ENCODE measurements at places on chromosomes 5 and 9.
A peak's percentile ranks its signal among the peaks of the same experiment; 100 is the strongest.

GRCh38 chr5:140166911-140167310, 8.1 kb upstream of the CYSTM1 start:
- peak; percentile 76 for DNase-seq

DNA sequence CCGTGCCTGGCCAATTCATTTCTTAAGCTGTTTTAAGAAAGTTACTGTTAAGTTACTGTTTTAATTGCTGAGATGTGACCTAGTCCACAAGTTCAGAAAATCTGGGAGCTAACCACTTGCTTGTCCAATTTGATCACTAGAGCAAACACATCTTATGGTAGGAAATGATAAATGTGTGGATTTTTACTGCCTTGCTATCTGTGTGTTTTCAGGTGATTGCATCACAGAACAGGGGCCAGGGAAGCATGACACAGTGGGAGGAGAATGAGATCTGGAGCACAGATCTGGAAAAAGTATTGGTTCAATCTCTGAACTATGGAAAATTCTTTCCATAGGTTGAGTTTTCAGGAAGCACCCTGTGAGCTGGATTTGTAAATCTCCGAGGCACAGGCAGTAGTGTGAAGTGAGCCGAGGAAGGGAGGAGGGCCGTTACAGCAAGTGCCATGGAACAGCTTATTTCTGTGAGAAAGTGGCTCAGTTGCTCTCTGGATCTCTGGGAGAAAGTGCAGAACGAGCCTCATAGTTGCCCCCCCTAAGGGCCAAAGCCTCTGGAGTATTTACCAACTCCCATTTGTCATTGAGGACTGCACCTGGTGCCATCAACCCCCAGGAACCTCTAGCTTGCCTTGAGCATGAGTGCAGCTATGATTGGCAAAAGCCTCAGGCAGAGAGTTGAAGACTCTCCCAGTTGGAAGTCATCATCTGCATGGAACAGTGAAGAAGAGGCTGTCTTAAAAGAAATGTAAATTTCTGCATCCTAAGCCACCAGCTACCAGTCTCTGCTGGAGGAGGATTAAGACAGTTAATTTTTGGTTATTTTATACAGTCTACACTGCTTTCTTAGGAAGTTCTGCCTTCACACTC, 161.8 kb upstream of the CLINT1 start:
- no peak for DNase-seq

DNA sequence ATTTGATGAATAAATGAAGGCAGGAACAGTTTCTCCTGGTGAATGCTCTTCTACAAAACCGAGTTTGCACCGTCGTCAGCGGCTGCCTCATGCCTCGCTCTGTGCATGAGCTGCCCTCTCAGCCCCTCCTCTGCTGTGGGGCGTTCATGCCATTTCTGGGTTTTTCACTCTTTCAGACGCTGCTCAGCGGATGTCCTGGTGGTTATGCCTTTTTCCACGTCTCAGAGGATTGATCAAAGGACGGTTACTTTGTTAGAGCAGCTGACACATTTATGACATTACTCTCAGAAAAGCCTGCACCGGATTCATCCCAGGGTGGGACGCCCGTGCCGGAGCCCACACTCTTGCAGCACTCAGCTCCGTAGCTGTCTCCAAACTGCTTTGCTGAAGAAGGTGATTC, 195.9 kb upstream of the PPP1R26 start:
- no peak for DNase-seq

DNA sequence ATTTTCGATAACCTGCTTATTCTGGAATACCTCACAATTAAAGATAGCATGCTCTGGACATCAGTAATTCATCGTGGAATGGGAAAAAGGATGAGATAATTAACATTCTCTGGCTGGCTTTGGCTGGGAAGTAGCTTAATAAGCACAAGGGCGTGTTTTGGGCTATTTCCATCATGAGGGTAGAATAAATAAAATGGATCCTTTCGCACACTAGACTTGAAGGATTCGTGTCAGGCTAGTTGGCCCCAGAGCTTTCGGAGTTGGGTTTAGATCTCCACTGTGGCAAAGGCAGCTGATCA, 151.2 kb upstream of the ADRA1B start:
- DNase-seq = no peak

DNA sequence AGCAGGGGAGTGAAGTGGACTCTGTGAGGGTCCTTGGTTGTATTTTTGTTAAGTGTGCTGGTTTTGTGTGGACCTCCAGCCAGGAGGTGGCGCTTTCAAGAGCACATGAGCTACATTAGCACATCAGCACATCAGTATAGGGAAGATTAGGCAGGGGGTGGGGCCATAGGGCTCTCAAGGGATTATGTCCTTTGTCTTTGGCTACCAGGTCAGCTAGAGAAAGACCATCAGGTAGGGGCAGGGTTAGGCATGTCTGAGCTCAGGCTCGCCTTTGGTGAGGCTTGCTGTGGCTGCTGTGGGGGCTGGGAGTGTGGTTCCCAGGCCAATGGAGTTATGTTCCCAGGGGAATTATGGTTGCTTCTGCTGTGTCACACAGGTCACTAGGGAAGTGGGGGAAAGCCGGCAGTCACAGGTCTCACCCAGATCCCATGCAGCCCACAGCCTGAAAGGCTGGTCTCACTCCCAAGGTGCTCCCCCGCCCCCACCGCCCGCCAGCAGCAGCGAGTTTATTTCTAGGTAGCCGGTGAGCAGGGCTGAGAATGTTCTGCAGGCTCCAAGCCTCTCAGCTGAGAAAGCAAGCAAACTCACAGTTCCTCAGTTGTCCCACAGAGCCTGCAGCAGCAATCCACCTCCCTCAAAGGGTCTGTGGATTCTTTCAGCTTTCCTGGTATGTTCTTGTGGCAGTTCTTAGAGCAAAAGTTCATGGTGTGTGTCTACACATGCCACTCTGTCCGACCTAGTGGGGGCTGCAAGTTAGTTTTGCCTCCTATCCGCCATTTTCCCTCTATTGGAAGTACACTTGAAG, 13.7 kb downstream of the OR1J1 start:
- peak; percentile 24 for DNase-seq

DNA sequence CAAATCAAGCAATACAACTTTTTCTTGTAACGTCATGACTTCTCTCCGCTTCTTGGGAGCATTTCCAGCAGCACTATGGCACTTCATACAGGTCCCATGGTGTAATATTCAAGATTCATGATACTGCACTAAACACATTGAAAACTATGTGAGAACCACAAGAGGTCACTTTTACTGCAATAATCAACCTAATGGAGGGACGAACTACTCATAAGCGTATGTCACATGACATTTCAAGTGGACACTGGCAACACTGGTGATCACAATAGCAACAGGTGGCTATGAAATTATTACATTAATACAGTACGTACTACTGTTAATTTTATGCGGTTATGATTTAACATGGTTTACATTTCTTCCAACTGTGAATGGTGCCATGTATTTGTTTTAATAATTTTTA, 78.6 kb upstream of the TBC1D9B start:
- peak; percentile 25 for DNase-seq

DNA sequence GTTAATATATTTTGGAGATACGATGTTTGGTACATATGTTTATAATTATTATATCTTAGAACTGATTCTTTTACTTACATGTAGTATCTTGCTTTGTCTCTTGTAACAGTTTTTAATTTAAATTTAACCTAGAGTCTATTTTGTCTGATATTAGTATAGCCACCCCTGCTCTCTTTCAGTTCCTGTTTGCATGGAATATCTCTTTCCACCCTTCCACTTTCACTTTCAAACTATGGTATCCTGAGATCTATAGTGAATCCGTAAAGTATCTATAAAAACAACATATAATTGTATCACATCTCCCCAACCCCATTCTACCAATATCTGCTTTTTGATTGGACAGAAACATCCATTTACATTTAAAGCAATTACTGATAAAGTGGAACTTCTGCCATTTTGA, 7.2 kb downstream of the IRGM start:
- peak; percentile 42 for DNase-seq

DNA sequence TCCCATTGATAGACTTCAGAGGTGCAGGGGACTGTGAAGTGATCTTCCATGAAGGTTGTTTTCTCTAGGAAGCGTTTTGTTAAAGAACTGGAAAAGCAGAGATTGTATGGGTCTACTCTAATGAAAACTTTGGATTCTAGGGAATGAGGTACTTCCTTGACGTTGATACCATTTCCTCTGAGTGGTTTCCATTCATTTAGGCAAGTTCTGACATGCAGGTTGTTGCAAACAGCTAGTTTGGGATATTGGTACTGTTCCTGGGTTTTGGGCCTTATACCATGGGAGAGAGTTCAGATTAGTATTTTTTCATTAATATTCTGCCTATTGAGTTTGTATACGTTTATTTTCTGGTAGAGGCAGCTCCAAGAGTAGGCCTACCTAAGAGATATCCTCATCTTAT, 25.7 kb downstream of the SMARCA2 start:
- DNase-seq = no peak

GRCh38 chr5:169534311-169534880, 49.2 kb upstream of the SPDL1 start:
- no peak for DNase-seq

- no peak for DNase-seq
These were observed 206.4 kb downstream of the C9orf50 start for GRCh38 chr9:129414377-129414992.

DNA sequence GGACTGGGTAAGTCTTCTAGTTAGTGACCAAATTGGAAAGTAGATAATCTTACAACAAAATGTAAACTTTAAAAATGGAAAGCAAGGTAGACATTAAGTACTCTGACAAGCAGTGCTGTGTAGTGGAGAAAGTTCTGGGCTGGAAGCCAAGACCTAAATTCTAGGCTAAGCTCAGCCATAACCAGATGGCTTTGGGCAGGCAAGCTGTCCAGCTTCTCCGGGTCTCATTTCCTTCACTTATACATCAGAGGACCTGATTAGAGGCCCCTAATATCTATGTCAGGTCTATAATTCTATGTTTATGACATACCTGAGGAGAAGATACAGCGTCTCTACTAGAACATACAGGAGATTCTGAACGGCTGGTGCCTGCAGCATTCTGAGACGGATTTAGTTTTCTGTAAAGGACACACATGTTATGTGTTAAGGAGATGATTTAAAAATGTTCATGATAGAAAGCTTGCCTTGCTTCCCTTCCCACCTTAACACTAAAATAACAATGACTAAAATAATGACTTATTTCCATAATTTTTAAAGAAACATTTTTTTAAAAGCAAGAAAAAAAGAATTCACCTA, 61.2 kb downstream of the ELL2 start:
- no peak for DNase-seq

GRCh38 chr5:156594406-156594805, 255.7 kb upstream of the PPP1R2B start:
- no peak for DNase-seq

GRCh38 chr5:52811067-52811749, 23.5 kb downstream of the ITGA1 start:
- DNase-seq = peak; percentile 96

DNA sequence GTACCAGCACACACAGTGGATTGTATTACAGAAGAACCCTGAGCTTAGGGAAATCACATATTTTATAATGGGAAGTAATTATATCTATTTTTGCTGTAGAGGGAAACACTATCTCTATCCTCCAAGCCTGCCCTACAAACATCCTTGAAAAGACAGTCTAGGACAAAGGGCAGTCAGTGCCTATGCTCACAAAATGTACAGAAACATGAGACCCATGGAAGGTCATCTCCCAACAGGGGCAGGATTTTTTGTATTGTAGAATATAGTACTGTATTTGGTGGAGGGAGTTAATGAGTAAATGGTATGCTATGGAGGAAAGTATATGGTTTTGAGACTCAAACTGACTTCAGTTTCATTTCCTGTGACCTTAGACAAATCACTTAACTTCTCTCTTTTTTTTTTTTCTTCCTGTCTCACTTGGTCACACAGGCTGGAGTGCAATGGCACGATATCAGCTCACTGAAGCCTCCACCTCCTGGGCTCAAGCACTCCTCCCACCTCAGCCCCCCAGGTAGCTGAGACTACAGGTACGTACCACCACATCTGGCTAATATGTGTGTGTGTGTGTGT, 5.8 kb upstream of the RAB14 start:
- DNase-seq = peak; percentile 77

- DNase-seq = no peak
These were observed 1.7 kb upstream of the ZSWIM6 start for GRCh38 chr5:61330341-61330844.

- DNase-seq = no peak
These were observed 196.3 kb downstream of the CSNK1G3 start for GRCh38 chr5:123708074-123708806.

DNA sequence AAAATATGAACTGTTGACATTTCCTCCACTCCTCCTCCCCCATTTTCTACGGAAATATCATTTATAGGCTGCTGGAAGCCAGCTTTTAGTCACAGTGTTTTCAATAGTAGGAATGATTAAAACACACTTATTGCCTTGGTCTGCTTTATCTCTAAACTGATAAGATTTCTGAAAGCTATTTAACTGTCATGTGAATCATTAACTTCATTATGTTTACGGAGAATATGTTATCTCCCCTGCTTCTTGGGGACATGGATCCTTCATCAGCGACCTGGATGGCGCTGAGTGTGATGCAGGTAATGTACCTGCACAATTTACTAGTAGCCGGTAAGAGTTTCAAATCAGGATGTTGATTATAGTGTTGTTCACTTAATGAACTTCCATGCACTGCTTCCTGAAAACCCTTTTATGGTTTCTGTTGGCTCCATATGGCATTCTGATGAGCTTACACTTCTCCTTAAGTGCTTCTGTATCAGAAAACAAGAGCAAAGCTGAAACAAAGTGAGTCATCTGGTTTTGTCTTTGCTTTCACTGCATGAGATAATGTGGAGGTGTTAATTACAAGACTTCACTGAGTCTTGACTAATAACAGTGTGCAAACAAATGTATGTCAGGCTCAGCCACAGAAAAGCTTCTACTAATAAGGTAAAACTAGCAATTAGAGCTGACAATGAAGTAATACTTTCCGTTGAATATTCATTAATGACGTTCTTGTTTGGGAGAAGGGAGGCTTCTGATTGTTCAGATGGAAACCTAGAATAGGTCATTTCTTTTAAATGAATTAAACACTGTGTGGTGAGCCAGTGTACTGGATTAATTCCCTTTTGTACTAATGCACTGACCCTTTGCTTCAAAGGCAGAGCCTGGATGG, 162.4 kb upstream of the ZNF608 start:
- peak; percentile 92 for DNase-seq

- no peak for DNase-seq
These were observed 69.3 kb downstream of the ANKRD31 start for GRCh38 chr5:75167345-75167744.

GRCh38 chr9:90795084-90795483, 6.5 kb upstream of the SYK start:
- peak; percentile 41 for DNase-seq
